Neural crest cell (in vitro differentiated cells): ENCODE measurements at places on chromosomes 12 and 14.

DNA sequence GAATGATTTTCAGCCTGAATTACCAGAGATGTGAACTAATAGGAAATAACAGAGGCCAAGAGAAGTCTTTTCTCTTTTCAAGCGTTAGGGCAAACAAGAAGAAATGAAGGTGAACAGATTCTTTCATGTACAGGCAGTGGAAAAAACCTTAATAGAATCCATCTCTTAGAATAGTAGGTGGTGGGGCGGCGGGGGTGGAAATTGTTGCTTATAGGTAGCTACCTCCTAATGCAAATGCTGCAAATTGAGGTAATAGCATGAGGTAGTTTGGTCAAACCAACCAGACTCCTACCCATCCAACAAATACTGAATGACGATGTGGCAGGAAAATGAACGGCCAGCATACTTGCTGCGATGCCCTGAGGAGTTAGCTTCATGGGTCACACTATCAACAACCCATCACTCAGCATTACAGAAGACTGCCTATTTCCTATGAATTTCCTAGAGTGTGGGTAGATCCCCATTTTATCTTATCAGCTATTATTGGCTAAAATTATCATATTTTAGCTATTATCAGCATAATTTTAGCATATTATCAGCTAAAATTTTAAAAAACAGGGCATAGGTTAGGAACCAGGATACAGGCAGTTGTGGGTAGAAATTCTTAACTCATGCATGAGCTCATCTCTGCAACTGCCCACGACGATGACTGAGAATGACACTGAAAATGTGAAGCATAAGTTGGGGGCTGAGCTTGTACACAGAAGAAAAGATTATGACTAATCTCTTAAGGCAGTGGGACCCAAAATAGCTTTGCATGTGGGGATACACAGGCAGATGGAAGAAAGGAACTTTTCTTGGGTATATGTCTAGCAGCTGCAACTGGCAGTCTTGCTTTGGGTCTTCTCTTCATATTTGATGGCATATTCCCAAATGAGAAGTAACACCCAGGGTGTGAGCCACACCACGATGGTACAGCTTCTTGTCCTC, 68.7 kb downstream of the NIN start:
- DNase-seq: no peak

GRCh38 chr14:31837031-31837430, 240.1 kb upstream of the ARHGAP5 start:
- no peak for DNase-seq

DNA sequence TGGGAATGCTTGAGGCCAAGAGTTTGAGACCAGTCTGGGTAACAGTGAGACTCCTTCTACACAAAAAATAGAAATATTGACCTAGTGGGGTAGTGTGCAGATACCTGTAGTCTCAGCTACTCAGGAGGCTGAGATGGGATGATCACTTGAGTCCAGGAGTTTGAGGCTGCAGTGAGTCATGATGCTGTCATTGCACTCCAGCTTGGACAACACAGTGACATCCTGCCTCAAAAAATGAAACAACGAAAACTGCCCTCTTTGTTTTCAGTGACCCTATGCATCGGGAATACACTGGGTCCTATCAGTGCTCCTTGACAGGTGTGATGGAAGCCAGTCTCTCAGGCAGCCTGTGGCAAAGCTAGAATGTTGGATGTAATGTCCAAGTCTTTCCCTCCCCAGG, 311.5 kb upstream of the OR4E1 start:
- DNase-seq: no peak

- DNase-seq: no peak
These were observed 2.4 kb downstream of the TMPRSS12 start for GRCh38 chr12:50845021-50845647.

DNA sequence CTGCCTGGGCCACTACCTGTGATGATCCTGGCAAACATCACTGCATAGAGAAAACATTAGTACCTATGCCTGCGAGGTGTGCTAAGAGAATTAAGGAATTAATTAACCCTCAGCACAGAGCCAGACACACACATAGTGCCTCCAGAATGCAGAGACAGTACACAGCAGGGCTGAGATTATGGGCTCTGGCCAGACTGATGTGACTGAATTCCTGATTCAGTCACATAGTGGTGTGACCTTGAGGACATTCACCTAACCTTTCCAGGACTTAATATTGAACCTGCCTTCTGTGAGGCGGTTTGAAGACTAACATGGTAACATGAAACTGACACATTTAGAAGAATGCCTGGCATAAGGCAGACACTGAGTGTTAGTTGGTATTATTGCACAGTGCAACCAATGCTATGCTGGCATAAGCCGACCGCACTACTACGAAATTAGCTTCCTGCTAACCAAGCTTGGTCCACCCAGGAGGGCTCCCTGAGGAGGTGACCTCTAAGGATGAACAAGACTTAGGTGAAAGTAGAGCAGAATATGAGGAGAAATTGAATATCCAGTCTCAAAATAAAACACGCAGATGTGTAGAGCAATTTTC, 32.0 kb upstream of the SELPLG start:
- DNase-seq: no peak

- DNase-seq: no peak
These were observed 290.5 kb downstream of the TMEM132D start for GRCh38 chr12:129613314-129613713.

DNA sequence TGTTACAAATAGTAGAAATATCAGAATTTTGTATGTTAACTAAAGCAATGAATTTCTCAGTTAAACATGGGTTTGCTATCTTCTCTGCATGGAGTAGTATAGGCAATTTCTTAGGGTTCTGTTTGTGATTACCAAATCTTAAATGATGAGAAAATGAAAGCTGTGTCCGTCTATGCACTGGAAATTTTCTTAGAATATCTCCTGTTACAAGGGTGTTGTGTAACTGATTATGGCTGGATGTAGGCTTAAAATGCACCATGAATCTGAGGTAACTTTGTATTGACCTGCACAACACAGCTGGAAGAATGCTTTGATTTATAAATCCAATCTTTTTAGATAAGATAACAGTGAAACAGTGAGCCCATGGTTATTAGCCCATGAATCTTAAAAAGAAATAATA, 17.8 kb downstream of the TRIP11 start:
- DNase-seq: no peak

GRCh38 chr14:105849933-105850626, 323.7 kb downstream of the TMEM121 start:
- DNase-seq: no peak

DNA sequence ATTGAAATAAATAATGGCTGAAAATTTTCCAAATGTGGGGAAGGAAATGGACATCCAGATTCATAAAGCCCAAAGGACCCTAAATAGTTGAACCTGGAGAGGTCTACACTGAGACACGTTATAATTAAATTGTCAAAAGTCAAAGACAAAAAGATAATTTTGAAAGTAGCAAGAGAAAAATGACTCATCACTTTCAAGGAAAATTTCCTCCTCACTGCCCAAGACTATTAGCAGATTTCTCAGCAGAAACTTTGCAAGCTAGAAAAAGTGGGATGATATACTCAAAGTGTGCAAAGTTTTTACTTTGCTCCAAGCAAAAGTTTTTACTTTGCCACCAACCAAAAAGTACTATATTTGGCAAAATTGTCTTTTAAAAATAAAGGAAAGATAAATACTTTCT, 15.9 kb upstream of the KRT83 start:
- DNase-seq: no peak

DNA sequence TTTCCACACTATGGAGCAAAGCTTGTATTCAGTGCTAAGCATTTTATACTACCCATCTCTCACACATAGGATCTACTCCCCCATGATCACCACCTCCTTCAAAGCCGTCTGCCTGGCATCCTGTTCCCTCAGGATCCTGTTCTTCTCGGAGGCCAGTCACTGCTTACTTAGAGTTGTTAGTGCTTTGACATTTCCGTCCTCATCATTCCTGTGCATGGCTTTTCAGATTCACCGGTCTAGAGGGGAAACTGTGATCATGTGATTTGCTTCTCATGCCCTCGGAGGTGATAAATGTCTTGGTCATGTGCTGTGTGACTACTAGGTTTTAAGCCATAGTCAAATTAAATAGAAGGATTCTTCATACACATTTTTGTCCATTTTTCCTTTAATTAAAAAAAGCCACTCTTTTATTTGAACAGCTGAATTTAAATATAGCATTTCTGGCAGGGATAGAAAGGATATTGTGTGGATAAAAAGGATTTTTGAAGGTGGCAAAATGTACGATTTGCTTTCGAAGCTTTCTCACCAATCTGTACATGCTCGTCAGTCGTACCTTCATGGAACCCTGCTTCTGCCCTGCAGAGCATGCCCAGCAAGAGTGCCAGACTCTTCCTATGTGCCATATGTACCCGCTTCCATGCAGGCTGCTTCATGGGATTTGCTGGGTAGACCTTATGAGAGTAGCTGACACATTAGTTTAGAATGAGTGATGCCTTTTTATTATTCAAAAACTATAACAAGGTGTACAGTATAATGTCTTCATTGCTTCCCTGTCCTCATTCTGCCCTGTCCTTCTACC, 53.3 kb downstream of the BMAL2 start:
- no peak for DNase-seq

DNA sequence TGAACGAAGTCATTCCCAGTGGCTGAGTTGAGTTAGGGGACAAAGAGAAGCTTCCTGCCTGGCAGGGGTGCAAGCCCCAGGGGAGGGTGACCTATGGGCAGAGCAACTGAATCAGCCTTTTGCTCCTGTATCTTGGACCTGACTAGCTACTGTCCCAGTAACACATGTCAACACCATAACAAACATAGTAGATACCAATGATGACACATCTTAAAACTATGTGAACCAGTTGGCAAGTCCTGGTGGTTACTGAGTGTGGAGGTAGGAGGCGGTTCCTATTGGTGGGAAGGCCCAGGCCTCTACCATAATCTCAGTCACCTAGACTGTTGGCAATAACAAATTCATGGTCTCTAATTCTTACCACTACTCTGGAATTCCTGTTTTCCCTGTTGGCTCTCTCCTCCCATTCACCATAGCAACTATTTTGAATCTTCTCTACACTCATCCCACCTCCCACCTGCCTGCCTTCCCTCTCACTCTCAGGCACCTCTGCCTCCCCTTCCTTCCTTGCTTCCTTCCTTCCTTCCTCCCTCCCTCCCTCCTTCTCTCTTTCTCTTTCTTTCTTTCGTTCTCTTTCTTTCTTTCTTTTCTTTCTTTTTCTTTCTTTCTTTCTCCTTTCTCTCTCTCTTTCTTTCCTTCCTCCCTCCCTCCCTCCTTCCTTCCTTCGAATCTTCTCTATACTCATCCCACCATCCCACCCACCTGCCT, 8.1 kb upstream of the P2RX7 start:
- DNase-seq: no peak

GRCh38 chr12:75955251-75955650, 76.3 kb downstream of the PHLDA1 start:
- no peak for DNase-seq

DNA sequence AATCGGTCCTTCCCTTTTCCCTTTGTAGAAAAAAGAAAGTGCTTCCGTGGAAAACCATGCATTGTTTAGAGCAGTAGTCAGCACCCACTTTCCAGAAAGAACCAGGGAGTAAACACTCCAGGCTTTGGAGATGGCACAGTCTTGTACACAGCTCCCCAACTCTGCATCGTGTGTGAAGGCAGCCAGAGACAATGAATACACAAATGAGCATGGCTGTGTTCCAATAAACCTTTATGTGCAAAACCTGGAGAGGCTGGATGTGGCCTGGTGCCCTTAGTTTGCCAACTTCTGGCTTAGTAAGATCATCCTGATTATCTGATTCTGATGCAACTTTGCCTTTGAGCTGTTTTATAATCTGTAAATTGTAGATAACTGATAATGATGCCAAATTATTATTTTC, 463.4 kb upstream of the TMEM132C start:
- no peak for DNase-seq

DNA sequence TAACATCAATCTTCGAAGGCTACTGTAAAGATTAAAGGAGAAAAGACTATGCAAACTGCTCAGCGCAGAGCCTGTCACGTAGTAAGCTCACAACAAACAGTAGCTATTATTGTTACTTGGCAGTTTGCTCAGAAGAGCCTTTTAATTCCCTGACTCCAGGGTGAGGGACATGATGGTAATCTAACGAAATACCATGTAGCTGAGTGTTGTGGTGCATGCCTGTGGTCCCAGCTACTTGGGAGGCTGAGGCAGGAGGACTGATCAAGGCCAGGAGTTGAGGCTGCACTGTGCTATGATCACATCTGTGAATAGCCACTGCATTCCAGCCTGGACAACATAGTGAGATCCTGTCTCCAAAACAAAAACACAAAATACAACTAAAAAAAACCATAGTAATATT, 22.8 kb downstream of the HEBP1 start:
- no peak for DNase-seq

- no peak for DNase-seq
These were observed 70.2 kb downstream of the STXBP6 start for GRCh38 chr14:24979725-24980239.

DNA sequence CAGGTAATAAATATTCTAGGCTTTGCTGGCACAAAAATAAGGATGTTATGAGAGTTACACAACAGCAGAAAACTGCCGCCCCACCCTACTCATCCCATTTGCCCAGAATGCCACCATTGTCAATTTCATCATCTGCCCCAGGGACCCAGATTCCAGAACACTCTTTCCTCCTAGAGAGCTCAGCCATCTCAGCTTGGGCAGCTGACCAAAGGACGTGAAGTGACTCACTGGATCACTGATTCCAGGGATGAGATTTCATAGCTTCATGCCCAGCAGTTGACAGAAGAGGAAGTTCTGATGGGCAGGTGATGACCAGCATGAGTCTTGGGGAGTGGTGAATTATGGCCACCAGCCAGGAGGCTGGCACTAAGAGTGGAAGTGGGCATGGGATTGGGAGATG, 450.3 kb downstream of the RMST start:
- DNase-seq: no peak

DNA sequence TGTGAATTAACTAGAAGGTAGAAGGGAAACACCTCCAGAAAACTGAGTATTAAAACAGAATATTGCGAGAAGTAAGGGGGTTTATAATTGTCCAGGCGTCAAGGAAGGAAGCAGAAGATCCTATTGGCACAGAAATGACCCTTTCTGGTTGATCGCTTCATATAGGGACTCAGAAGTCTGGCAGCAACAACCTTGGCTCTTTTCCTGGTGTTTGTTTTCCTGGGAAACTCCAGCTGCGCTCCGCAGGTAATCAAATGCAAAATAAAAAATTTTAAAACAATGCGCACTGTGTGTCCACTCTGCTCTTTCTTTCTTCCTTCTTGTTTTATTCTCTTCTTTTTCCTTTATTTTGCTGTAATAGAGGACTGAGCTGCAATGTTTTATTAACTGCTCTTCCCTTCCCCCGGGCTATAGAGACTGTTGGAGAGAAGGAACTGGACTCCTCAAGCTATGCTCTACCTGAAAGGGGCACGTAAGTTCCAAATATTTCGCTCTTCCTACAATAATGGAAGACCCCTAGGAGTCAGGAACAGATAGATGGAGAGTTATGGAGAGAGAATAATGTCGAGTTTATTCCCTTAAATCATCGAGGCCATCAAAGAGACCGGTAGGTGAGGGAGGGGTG, 737 bp downstream of the SPX start:
- no peak for DNase-seq

DNA sequence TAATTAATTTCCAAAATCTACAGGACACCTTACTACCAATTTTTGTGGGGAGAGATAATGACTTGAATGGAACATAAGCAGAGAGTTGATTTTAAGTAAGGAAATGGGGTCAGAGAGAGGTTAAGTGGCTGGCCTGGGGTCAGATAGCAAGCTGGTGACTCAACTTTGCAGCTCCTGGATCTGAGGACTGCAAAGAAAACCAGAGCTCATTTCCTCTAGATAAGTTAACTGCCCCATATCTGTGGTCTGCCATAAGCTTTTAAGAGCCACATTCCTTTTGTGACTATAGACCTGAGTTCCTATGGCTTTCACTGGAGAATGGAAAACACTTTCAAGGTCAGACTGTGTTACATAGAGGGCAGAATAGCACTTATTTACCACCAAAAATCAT, 201.2 kb upstream of the PRICKLE1 start:
- peak; percentile 18 for DNase-seq
